ENCODE measurements at places on chromosomes 12 and 14.

GRCh38 chr12:104340177-104340576 lies 36.6 kb downstream of the EID3 start:
- DNase-seq, result no peak

- no peak for DNase-seq
These were observed 295.7 kb downstream of the BCL11B start for GRCh38 chr14:98976271-98976670.

DNA sequence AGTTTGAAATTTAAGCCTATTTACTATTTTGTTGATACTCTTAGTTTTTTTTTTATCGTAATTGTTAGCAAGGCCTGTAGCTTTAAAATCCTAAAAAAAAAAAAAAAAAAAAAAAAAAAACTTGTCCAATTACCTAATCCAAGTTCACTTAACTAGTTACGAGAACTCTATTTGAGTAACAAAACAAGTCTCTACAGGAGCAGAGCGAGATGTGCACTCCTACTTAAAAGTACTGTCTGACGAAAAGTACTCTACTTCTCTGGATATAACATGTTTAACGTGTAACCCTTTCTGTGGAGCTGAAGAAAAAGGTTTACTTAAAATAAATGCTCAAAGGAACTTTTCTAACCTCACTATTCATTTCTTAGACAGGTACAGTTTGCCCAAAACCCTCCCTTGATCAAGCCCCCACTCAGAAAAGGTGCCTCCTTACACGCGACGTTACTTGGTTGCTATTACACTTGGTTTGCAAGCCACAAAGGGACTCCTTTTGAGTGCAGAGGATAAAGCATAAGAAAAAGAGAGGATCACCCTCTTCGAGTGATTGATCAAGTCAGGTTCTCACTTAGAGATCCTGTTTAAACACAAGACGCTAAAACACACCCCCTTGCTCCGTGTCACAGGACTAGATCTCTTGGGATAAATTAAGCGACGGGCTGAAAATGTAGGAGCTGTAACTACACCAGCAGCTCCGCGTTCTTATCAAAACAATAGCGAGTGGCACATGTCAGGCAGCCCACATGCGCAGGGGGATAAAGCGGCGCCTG lies 2.2 kb downstream of the BAZ1A start:
- DNase-seq, result peak; percentile 72

- DNase-seq, result no peak
These were observed 112.5 kb downstream of the ALX1 start for GRCh38 chr12:85392508-85392907.

DNA sequence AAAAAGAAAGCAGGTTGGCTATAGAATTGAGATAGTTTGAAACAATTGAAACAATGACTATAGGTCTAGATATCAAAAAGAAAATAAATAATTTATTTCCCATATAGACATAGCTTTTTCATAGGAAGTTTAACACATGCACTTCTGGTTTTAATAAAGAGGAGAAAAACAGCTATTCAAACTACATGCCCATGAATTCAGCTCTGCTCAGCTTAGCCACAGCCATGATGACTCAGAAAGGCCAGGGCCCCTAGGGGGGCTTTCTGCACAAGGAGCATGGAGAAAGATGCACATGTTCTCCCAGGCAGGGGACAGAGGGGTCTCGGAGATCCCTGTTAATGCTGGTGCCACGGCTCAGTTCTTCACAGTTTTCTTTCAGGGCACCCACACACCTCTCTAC lies 114.0 kb downstream of the GALC start:
- DNase-seq, result no peak

GRCh38 chr12:53483979-53484377 lies 15.3 kb downstream of the MAP3K12 start:
- DNase-seq, result no peak

GRCh38 chr12:96906849-96907670 lies at the start of gene NEDD1:
Gene NEDD1 (plus strand): TSS chr12:96907257. CDS start chr12:96909760, 2,503 bp downstream.
- peak; percentile 76 for DNase-seq

- peak; percentile 51 for DNase-seq
These were observed 29.1 kb upstream of the LRTM2 start for GRCh38 chr12:1791104-1791841.

GRCh38 chr14:70622111-70622712 lies 19.5 kb upstream of the TTC9 start:
- DNase-seq, result peak; percentile 51

GRCh38 chr14:105064721-105065143 lies 498 bp downstream of the GPR132 start:
- peak; percentile 20 for DNase-seq

GRCh38 chr12:89779090-89779489 lies 70.5 kb upstream of the ATP2B1 start:
- DNase-seq, result no peak

GRCh38 chr12:49665384-49665783 lies 41.8 kb downstream of the FMNL3 start:
- DNase-seq, result no peak

DNA sequence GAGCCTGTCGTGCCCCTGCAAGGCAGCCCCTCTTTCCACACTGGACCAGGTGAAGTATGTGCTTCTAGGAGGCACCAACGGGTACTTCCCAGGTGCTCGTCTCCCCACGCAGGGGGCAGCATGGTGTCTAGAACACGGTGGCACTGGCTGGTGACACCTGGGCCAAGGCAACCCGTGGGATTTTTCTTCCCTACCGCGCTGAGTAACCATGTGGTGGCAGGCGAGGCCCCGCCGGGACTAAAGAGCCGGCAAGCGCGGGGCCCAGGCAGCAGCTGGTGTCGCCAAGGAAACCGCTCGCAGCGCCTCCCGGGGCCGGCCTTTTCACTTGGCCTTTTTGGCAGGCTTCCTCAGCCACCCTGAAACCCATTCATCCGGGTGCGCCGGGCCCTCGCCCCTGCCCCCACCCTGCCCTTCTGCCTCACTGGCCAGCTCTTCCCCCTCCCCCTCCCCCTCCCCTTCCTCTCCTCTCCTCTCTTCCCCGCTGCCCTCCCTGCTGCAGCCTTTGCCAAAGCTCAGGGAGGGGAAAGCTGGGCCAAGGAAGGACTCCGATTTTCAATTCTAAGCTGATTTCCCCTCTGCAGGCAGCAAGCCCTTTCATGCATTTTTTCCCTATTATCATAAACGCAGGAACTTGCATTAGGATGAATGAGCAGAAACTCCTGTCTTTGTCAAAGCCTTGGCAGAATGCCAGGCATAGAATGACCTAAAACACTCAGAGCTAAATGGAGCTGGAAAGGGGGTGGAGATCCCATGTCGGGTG lies 81.2 kb downstream of the IRF2BPL start:
- DNase-seq, result peak; percentile 67

- no peak for DNase-seq
These were observed at the start of gene P3H3 for GRCh38 chr12:6827982-6828780. Gene P3H3 (plus strand): TSS chr12:6828407. CDS start chr12:6828441, 34 bp downstream.

DNA sequence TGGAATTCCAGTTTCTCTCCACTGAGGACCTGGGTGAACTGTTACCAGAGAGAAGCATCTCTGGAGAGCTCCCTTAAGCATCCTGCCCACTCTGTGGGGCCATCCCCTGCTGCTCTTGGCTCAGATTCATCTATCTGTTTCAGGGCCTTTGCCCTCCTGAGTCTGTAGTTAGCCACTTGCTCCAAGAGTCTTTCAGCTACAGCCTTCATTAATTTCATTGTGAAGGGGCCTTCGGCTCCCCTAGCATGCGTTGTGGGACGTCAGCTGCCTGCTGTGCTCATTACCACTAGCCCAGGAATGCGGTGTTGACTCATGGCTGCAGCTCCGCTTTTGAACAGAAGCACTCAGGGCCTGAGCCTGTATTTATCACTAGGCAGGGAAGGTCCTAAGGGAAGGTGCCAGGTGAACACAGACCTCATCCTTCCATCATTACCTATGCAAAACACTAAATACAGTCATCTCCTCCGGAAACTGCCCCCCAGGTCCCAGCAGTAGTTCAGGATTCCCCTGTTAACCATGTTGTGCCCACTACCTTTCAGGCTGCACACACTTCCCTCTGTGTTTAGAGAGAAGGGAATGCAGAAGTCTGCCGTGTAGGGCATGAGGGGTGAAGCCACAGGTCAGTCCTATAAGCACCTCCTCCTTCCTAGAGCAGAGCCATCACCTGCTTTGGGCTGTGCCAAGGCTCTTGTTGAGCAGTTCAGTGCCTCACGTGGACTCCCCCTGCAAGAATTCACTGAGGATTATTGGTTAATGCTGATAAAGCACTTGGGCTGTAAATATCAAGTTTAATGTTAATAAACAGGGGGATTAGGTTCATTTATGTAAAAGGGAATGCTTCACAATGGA lies 191.4 kb downstream of the CACNA1C start:
- no peak for DNase-seq

DNA sequence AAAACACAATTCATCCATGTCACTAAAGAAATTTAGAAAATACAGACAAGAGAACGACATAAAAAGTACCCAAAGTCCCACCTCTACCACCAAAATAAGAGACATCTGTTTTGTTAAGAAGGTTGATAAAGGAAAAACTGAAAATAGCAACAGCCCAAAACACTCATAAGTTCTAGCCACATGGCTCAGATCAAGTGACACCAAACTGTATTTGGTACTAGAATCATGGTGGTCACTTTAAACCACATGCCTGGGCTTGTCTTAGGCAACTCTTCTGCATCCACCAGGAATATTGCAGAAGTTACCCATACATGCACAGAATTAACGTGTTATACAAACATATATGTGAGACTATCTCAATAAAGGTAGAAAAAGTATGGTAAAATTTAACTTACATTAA lies 78.2 kb upstream of the GTF2A1 start:
- DNase-seq, result no peak

DNA sequence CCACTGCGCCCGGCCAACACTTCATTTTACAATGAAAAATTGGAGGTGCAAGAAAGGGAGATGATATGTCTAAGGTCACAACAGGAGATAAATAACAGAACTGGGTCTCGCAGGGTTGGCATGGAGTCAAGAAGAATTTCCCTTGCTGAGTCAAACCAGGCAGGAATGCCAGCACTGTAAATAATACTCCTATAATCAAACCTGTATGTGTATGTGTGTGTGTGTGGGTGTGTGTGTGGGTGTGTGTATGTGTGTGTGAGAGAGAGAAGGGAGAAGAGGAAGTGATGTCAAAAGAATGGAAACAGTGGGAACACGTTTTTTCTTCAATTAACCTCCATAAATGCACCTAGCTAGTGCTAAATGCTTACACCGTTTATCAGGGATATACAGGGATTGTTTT lies 70.4 kb downstream of the TMEM116 start:
- no peak for DNase-seq

DNA sequence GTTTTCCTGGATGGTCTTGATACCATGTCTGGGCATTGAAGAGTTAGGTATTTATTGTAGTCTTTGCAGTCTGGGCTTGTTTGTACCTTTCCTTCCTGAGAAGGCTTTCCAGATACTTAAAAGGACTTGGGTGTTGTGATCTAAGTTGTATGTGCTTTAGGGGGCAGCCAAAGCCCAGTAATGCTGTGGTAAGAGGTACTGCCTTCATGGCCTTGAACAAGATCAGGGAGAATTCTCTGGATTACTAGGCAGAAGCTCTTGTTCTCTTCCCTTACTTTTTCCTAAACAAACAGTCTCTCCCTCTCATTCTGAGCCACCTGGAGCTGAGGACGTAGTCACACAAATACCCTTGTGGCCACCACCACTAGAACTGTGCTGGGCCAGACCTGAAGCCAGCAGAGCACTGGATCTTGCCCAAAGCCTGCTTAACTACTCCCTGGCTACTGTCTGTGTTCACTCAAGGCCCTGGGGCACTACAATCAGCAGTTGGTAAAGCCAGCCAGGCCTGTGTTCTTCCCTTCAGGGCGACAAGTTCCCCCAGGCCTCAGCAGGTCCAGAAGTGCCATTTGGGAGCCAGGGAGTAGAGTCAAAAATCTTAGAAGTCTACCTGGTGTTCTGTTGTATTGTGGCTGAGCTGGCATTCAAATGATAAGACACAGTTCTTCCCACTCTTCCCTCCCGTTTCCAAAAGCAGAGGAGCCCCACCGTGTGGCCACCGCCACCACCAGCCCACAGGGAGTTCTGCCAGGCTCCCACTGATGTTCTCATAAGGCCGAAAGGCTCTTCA lies 11.4 kb downstream of the PRORP start:
- DNase-seq, result no peak

- DNase-seq, result no peak
These were observed 12.4 kb downstream of the SLCO1B3 start for GRCh38 chr12:20822925-20823324.

DNA sequence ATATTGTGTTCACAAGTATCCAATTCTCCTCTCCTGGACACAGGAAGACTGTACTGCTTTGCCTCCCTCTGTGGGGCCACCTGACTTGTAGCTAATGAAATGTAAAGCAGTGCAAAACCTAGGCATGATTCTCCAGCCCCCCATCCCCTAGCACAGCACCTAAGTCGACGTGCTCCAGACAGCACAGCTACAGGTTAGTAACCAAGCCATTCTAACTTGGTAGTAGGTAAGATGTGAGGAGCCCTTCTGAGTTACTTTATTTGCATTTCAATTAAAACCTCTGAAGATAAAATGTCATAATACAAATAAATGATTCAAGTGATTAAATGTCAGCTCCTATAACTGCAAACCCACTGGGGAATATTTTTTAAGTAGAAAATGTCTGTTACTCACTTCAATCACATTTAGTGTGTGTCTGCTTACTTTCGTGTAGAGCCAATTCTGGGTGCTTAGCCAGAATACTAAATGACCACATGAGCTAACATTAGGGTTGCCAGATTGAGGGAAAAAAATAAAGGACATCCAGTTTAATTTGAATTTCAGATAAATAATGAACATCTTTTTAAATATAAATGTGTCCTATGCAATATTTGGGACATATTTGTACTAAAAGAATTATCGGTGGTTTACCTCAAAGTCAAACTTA lies 64.8 kb upstream of the HIF1A start:
- DNase-seq, result no peak

GRCh38 chr14:66603945-66604344 lies 96.0 kb downstream of the GPHN start:
- no peak for DNase-seq

- DNase-seq, result no peak
These were observed 4.8 kb downstream of the SCNN1A start for GRCh38 chr12:6370576-6370935.

GRCh38 chr12:68310370-68310769 lies 21.8 kb downstream of the MDM1 start:
- DNase-seq, result no peak

DNA sequence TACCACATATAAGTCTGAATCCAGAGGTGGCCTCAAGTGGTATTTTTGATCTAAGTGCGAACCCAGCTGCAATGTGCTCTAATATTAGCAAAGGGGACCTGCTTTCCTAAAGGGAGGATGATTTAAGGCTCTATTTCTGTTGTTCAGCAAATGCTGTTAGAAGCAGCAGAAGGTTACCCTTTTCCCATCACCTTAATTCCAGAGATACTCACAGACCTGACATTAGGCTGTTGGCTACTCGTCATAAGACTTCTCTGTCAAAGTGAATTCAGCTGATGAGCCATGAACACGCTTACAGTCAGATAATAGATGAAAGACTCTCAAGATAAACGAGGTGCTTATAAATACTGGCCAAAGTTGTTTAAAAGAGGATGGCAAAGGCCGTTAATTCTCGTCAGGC lies 308.7 kb upstream of the DDHD1 start:
- no peak for DNase-seq
